ENCODE measurements at places on chromosomes 7 and 10. TPM values are rescaled to one million over a fixed set of nuclear protein-coding genes. Genes with fewer than 3 reads are reported as not detected.

The ENO4 gene
- total RNA-seq: 0.13 TPM

The HKDC1 gene
- 29.7 TPM for total RNA-seq

The ACSM6 gene
- total RNA-seq: not detected

The COBL gene
- 7.6 TPM for total RNA-seq

The ECHDC3 gene
- 2.6 TPM for total RNA-seq

The MBL2 gene
- not detected for total RNA-seq

GRCh38 chr7:48045195-48045765, 9.9 kb downstream of the C7orf57 start:
- no peak for DNase-seq

DNA sequence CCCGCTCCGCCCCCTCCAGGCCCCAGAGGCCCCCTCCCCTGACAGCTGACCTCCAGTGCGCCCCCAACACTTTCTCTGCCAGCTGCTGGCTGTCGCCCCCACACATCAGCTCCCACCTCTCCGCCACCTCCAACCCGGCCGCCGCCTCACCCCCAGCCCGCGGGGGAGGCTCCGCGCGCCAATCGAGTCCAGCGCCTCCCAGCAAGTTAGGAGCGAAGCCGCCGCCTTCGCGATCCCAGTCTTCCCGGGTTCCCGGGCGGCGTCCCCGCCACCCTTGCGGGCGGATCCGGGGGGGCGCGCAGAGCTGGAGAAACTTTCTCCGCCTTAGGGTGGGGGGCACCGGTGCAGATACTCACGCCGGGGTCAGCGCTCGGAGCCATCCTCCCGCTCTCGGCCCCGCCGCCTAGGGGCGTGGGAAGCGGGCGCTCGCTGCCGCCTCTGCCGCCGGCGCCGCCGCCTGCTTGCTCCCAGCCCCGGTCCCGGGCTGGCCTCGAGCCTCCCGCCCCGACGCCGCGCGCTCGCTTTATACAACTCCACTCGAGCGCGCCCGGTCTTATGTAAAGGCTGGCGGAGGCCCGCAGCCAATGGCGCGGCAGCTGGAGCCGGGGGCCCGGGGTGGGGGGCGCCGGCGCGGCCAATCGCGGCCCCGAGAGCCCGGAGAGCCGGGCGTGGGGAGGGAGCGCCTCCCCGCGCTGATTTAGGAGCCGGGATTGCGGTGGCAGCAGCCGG, at the start of gene CRTAC1:
TSS of gene CRTAC1 (minus strand) at position 529 of the 729 bp plus-strand sequence. CDS start at position 380, 149 bp downstream.
- no peak for DNase-seq

DNA sequence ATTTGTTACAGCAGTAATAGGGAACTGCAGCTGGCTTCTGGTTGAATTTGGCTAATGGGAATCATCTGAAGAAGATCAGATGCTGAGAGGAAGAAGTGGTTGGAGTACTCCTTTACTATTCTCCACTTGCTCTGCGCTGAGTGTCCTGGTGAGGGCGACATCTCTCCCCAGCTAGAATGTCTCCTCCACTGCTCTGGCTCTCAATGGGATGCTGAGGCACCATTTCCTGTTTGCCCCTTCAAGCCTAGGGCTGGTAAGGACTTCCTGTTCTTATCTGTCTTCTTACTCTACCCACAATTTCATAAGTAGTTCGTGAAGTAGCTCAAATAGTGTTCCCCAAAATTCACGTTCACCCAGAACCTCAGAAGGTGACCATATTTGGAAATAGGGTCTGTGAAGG, 43.2 kb upstream of the TES start:
- DNase-seq: no peak

DNA sequence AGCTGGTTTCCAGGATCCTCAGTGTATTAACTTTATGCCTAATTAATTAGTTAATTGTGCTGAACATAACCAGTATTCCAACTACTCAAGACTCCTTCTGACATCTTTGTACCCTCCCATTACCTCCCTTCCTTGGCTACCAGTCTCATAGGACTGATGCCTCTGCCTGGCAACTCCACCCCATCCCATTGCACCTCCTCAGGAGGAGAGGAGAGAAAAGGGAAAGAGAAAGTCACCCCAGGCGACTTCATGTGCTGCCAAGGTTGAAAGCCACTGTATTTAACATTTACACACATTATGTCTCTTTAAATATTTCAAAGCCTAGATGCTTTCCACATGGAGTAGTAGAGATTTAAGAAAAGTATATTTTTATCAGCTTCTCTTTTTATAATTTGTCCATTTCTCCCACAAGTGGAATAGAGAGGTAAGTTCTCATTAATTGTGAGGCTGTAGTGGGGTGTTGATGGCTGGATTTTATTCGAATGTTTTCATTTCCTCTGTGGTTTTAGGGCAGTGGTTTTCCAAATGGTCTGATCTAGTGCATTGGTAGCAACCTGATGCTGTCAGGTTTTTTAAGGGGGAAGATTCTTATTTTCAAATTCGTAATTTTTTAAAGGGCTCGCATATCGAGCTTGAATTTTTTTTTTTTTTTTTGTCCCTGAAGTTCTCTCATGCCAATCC, 148.0 kb downstream of the BICC1 start:
- no peak for DNase-seq

GRCh38 chr7:132395361-132395760, 180.9 kb downstream of the PLXNA4 start:
- DNase-seq: no peak

DNA sequence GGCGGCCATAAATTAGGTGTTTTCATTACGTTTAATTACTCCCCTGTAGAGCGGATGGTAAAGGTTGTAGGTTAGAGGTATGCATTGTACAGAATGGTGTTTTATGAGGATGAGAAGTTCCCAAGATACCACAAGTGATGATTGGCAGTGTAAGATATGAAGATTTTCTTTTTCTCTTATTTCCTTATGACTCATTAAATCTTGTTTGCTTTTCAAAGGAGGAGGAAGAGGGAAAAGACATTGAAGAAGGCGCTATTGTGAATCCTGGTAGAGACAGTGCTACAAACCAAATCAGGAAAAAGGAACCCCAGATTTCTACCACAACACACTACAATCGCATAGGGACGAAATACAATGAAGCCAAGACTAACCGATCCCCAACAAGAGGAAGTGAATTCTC, 133.9 kb downstream of the AASS start:
- DNase-seq: peak; percentile 52

DNA sequence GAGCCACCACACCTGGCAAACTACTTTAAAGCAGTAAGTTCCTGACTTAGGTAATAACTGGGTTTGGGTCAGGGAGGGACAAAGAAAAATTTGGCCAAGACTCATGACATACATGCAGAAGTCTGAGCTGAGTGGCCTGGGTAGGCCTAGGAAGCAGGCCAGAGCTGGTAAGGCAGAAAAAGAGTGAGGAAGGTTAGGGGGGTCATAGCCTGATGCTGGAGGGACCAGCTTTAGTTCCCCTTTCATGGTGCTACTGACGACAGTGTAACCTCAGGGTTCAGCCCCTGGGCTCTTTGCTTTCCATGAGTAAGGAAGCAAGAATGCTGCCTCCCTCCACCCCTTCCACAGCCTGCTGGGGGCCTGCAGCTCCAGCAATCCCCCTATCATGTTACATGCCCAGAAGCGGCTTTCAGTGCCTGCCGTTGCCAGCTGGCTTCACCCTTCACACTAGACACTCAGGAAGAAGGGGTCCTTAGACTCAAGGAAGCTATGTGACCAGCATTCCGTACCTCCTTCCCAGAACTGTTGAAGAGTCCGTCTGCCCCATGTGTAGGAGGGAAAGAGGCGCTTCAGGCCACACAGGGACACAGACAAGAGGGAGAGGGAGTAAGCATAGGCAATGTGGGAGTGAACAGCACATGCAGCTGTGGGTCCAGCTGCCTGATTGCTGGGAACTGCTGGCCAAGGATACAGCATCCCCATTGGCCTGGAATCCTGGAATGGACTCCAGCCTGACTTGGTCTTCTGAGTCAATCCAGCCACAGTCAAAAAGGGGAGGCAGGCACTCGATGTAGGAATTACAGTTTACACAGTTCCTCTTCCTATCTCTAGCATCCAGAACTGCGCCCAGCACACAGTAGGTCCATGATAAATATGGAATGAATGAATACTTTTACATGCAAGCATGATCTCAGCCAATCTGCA, 4.1 kb upstream of the PLAU start:
- no peak for DNase-seq

DNA sequence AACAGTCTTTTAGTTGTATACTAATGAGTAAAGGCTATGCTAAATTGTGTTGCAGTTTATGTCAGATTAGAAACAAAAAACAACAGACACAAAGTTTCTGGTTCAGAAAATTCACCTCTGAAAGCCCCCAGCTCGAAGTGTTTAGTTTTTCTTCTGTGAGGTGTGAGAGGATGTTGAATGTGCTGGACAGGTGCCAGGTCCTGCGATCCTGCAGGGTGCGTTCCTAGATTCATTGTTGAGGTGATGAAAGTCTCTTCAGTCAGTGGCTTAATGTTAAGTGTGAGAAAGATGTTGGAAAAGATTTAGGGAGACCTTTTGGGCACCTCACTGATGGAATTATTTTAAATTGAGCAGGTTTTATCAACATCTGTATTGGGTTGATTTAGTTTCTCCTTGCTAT, 287.3 kb downstream of the SDK1 start:
- DNase-seq: no peak

GRCh38 chr10:2210088-2210487, 472.8 kb upstream of the ADARB2 start:
- no peak for DNase-seq

- no peak for DNase-seq
Observed at GRCh38 chr7:151249034-151249731, 689 bp upstream of the SMARCD3 start.

DNA sequence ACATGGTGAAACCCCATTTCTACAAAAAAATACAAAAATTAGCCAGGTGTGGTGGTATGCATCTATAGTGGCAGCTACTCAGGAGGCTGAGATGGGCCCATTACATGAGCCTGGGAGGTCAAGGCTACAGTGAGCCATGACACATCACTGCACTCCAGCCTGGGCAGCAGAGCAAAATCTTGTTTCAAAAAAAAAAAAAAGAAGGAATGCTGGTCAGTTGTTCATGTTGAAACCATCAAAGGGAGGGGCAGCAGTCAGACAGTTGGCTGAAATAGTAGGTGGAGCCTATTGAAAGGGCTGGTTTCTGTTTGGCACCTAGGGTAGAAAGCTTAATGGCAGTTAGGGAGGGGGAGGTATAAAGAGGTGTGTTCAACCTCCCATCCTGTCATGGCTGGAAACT, 323.0 kb downstream of the GALNT17 start:
- DNase-seq: no peak

DNA sequence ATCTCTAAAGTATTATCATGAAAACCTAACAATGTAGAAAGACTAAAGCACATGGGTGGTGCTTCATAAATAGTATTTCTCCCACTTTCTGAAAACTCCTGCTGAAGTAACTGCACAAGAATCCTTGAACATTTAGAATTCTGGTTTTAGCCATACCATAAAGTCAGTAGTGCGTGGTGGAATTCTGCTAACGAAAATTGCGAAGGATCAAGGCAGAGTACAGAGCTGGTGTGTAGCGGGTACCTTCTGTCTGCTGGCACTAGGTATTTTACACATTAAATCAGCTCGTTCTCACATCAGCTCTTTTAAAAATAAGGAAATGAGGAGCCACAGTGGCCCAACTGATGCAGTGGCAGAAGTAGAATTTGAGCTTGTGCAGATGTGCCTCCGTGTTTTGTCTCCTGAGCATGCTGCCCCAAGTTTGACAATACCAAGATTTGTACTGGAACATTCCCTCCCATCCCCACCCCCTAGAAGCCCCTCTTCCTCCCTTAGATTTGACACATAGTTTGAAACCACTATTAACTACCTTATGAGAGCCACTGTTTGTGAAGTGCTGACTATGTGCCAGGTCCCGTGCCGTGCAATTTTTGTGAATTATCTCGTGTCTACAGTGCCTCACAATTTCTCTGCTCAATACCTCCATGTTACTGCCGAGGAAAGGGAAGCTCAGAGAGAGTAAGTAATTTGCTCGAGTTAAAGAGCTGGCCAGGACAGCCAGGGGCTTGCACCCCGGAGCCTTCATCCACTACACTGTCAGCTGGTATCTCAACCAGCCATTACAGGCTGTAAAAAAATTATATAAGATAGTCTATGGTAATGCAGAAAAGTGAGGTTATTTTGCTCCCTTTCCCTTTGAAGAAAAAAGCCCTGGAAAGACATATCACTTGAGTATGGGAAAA, 66.9 kb downstream of the EGFR start:
- DNase-seq: no peak

GRCh38 chr7:25356534-25357151, 128.4 kb upstream of the NPVF start:
- no peak for DNase-seq

- DNase-seq: no peak
Observed at GRCh38 chr7:7535691-7536090, at the start of gene COL28A1. Gene COL28A1 (minus strand): TSS chr7:7535873. CDS start chr7:7532875, 2,998 bp downstream.

DNA sequence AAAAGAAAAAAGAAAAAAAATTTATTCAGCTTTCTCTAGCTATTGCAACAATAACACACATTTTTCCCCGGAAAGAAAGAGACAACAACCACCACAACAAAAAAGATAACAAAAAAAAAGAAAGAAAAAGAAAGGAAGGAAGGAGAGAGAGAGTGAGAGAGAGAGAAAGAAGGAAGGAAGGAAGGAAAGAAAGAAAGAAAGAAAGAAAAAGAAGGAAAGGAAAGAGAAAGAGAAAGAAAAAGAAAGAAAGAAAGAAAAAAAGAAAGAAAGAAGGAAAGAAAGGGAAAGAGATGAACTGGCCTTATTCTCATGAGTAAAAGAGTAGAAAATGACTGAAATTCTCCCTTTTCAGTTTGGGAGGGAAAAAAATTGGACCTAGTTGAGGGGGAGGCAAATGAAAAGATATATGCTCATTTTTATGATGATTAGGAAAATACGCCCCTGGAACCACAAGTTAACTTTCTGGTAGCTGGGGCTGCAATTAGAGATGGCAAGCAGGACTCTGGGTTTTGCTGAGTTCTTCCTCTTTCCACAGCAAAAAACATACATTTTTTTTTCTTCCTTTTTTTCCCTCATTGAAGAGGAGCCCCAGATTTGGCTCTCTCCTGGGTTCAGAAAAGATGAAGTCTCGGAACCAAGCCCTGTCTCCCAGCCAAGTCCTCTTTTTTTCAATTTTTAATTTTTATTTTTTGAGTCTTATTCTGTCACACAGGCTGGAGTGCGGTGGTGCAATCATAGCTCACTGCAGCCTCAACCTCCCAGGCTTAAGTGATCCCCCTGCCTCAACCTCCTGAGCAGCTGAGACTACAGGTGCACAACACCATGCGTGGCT, 12.6 kb upstream of the PRDX3 start:
- no peak for DNase-seq

GRCh38 chr7:15567652-15568051, 5.8 kb upstream of the AGMO start:
- DNase-seq: no peak
